CD8-positive, alpha-beta memory T cell (primary cell): ENCODE measurements at places on chromosomes 1 and 21. TPM values are rescaled to one million over a fixed set of nuclear protein-coding genes. Genes with fewer than 3 reads are reported as not detected.

Gene C1orf216
- 15.3 TPM for polyA plus RNA-seq

Gene ERICH3
- not detected for polyA plus RNA-seq

Gene IL20
- polyA plus RNA-seq: not detected

DNA sequence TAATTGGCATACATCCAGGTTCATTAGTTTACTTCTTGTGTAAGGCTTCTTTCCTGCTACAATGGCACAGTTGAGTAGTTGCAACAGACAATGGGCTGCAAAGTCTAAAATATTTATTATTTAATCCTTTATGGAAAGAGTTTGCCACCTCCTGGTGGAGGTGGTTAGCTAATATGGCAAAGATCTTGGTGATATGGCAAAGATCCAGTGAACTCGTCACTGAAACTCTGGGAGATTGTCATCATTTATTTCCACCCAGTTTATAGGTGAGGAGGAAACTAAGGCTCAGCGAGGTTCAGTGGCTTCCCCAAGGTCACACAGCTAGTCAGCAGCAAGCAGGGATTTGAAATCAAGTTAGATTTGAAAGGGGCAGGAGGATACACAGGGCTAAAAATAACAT lies 16.1 kb upstream of the IFFO2 start:
- no peaks in the 10 kb centered on the region for H3K27me3 ChIP-seq
- H3K27ac ChIP-seq: no peak overlapping the region
- H3K4me1 ChIP-seq: no peaks in the 10 kb centered on the region
- no peaks in the 10 kb centered on the region for H3K36me3 ChIP-seq

GRCh38 chr1:19762175-19762779 lies 37.4 kb downstream of the TMCO4 start:
- H3K27me3 ChIP-seq: no peaks in the 10 kb centered on the region
- no peaks in the 10 kb centered on the region for H3K4me1 ChIP-seq
- DNase-seq: no peak
- H3K4me3 ChIP-seq: no peak overlapping the region
- no peak overlapping the region for H3K27ac ChIP-seq
- H3K36me3 ChIP-seq: no peaks in the 10 kb centered on the region

- H3K27me3 ChIP-seq: no peaks in the 10 kb centered on the region
- no peaks in the 10 kb centered on the region for H3K4me1 ChIP-seq
- no peaks in the 10 kb centered on the region for H3K36me3 ChIP-seq
- H3K4me3 ChIP-seq: no peak overlapping the region
These were observed 371.3 kb downstream of the VAV3 start for GRCh38 chr1:107593501-107594209.

DNA sequence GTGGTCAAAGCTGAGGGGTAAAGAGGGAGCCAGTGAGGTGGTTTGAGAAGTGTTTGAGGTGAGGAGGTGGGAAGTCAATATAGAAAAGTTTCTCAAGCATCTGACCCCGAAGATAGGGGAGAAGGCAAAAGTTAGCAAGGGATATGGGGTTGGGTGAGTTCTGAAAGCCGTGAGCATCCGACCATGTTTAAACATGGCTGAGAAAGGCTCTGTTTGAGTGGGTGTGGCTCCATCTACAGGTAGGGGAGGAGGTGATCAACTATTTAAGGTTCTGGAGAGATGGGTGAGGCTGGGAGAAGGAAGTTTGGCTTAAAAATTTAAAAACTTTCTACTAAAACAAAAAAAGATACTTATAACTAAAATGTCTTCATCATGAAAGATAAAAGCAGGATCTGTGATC lies 273.8 kb downstream of the KCNJ6 start:
- no peaks in the 10 kb centered on the region for H3K4me1 ChIP-seq
- peaks cover 3% of the 10 kb centered on the region for H3K27me3 ChIP-seq
- no peaks in the 10 kb centered on the region for H3K36me3 ChIP-seq
- DNase-seq: no peak
- H3K4me3 ChIP-seq: no peak overlapping the region

GRCh38 chr1:227322376-227322775 lies 4.1 kb upstream of the CDC42BPA start:
- peaks cover 15% of the 10 kb centered on the region for H3K27me3 ChIP-seq
- H3K4me1 ChIP-seq: peaks cover 4% of the 10 kb centered on the region
- H3K27ac ChIP-seq: no peak overlapping the region

- DNase-seq: no peak
- no peak overlapping the region for H3K27ac ChIP-seq
- no peaks in the 10 kb centered on the region for H3K4me1 ChIP-seq
- H3K4me3 ChIP-seq: no peak overlapping the region
- H3K27me3 ChIP-seq: no peaks in the 10 kb centered on the region
These were observed 45.9 kb upstream of the PUM1 start for GRCh38 chr1:31111290-31111951.

DNA sequence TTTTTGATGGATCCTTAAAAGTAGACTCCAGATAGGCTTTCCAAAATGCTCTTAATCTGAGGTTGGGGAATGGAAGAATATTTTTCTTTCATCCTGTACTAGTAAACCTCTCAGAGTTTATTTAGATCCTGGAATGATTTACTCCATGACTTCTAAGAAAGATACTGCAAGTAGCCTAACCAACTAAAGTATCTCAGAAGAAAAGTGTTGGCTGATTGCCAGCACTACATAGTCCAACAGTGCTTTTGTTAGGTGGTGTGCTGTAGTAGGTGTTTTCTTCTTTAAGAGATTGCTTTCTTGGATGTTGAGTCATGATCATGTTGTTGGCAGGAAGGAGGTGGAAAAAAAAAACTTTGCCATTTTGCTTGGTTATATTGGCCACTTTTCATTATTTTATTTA lies 119.8 kb downstream of the OSBPL9 start:
- no peaks in the 10 kb centered on the region for H3K36me3 ChIP-seq
- H3K4me1 ChIP-seq: peaks cover 23% of the 10 kb centered on the region
- H3K4me3 ChIP-seq: no peak overlapping the region
- H3K27ac ChIP-seq: no peak overlapping the region

- no peak overlapping the region for H3K27ac ChIP-seq
- no peak for DNase-seq
- H3K4me1 ChIP-seq: no peaks in the 10 kb centered on the region
- H3K36me3 ChIP-seq: no peaks in the 10 kb centered on the region
These were observed 389.2 kb downstream of the PLPP3 start for GRCh38 chr1:56189946-56190805.

DNA sequence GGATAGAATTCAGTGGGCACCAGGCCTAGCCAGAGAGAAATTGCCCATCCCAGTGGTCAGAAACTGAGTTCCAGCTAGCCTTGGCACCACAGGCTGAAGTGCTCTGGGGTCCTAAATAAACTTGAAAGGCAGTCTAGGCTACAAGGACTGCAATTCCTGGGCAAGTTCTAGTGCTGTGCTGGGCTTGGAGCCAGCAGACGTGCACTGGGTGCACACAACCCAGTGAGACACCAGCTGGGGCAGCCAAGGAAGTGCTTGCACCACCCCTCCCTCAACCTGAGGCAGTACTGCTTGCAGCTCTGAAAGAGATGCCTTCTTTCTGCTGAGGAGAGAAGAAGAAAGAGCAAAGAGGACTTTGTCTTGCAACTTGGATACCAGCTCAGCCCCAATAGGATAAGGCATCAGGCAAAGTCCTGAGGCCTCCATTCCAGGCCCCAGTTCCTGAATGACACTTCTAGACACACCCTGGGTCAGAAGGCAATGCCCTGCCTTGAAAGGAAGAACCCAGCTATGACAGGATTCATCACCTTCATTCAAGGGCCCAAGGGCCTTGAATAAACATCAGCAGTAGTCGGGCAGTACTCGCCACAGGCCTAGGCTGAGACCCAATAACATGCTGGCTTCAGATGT lies 55.1 kb downstream of the OVGP1 start:
- no peak overlapping the region for H3K27ac ChIP-seq
- H3K27me3 ChIP-seq: no peaks in the 10 kb centered on the region
- no peaks in the 10 kb centered on the region for H3K36me3 ChIP-seq
- DNase-seq: no peak

- H3K27ac ChIP-seq: no peak overlapping the region
- no peaks in the 10 kb centered on the region for H3K27me3 ChIP-seq
- DNase-seq: no peak
- H3K4me3 ChIP-seq: no peak overlapping the region
- H3K36me3 ChIP-seq: no peaks in the 10 kb centered on the region
These were observed 1.3 kb upstream of the DOCK7 start for GRCh38 chr1:62689524-62689923.
